ENCODE measurements at places on chromosomes 1 and 21. TPM values are rescaled to one million over a fixed set of nuclear protein-coding genes. Genes with fewer than 3 reads are reported as not detected.

GRCh38 chr1:48495166-48495565 is 23.2 kb upstream of the SPATA6 start:
- no peak overlapping the region for H3K4me3 ChIP-seq
- H3K36me3 ChIP-seq: no peaks in the 10 kb centered on the region
- DNase-seq: no peak
- H3K27me3 ChIP-seq: no peaks in the 10 kb centered on the region
- H3K27ac ChIP-seq: no peak overlapping the region

- H3K4me3 ChIP-seq: no peak overlapping the region
- no peak for DNase-seq
- peak overlapping the region; percentile 79 for H3K27ac ChIP-seq
- H3K27me3 ChIP-seq: no peaks in the 10 kb centered on the region
- peaks cover 30% of the 10 kb centered on the region for H3K4me1 ChIP-seq
Measured at GRCh38 chr1:44484155-44484688, 79.2 kb downstream of the RNF220 start.

DNA sequence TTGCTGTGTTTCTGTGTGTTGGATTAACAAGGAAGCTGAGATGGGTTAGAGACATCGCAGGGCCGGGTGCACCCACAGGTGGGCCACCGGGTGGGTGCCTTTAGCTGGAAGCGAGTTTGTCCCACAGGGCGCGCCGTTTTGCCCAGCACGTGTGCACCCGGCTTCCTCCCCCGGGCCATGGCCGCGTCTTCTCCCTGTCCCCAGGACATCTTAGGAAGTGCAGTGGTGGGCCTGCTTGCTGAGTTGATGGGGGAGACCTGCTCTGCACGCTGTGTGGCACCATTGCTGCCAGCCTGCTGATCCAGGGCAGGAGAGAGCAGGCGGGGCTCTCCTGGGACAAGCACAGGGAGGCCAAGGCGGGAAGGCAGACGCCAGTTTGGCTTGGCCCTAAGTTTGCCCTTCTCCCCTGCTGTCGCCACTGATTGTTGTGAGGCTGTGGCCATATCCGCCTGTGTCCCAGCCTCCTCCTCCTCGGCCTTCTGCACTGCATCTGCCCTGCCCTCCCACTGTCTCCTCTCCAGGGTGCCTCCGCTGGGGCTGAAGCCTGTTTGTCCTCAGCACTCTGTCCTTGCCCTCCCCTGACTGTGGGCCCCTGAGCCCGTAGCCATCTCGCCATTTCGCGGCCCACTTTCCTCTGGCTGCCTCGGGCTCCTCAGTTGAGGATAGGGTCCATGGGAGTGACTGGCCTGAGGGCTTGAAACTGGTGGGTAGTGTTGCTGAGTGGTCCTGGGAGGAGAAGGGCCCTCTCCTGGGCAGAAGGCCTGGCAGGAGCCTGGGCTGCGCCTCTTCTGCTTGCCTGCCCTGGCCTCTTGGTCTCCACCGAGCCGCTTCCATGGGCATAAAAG is 47.6 kb downstream of the PKNOX1 start:
- H3K4me1 ChIP-seq: peaks cover 8% of the 10 kb centered on the region
- no peak overlapping the region for H3K4me3 ChIP-seq
- DNase-seq: no peak
- peaks cover 72% of the 10 kb centered on the region for H3K36me3 ChIP-seq

INTS11 gene
- total RNA-seq: 70.1 TPM

DNA sequence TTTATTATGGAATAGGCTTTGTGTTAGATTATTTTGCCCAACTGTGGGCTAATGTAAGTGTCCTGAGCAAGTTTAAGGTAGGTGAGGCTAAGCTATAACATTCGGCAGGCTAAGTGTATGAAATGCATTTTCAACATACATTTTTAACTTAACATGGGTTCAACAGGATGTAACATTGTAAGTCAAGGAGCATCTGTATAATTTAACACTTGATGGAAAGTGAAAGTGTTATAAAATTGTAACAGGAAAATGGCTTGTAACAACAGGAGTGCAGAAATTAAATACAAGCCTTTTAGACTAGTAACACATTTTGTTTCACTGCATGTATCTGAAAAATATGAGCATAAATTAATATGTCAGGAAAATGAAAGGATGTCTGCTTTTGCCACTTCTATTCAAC is 42.3 kb downstream of the B3GALNT2 start:
- H3K36me3 ChIP-seq: peaks cover 32% of the 10 kb centered on the region
- DNase-seq: no peak
- H3K4me3 ChIP-seq: no peak overlapping the region
- H3K27ac ChIP-seq: no peak overlapping the region
- no peaks in the 10 kb centered on the region for H3K27me3 ChIP-seq

GRCh38 chr1:204455063-204455830 is 39.4 kb downstream of the PIK3C2B start:
- DNase-seq: no peak
- peak overlapping the region; percentile 92 for H3K27ac ChIP-seq
- H3K4me1 ChIP-seq: peaks cover 85% of the 10 kb centered on the region
- H3K4me3 ChIP-seq: no peak overlapping the region
- no peaks in the 10 kb centered on the region for H3K27me3 ChIP-seq

- DNase-seq: no peak
- H3K27ac ChIP-seq: peak overlapping the region; percentile 66
- no peak overlapping the region for H3K4me3 ChIP-seq
- no peaks in the 10 kb centered on the region for H3K27me3 ChIP-seq
Measured at GRCh38 chr1:109239409-109240068, 9.8 kb upstream of the CELSR2 start.

- no peak for DNase-seq
- no peak overlapping the region for H3K4me3 ChIP-seq
- no peaks in the 10 kb centered on the region for H3K36me3 ChIP-seq
- H3K27me3 ChIP-seq: no peaks in the 10 kb centered on the region
Measured at GRCh38 chr1:162349635-162350330, 26.9 kb downstream of the SPATA46 start.

GSTM1 gene
- total RNA-seq: not detected

- peak; percentile 43 for DNase-seq
- peaks cover 47% of the 10 kb centered on the region for H3K27me3 ChIP-seq
- peaks cover 63% of the 10 kb centered on the region for H3K4me1 ChIP-seq
- no peaks in the 10 kb centered on the region for H3K36me3 ChIP-seq
Measured at GRCh38 chr1:63774617-63775417, 1.0 kb downstream of the ROR1 start.

DNA sequence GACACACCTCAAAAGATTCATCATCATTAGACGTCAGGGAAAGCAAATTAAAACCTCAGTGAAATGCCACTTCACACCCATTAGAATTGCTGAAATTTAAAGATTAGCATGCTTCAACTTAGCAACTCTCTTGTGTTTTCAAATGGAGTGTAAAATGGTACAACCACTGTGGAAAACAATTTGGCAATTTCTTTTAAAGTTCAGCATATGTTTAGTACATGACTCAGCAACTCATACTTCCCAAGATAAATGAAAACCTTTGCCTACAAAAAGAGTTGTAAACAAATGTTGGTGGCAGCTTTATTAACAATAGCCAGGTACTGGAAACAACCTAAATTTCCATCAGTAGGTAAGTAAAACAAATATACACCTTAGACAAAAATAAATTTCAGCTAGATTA is 42.7 kb downstream of the ST3GAL3 start:
- no peaks in the 10 kb centered on the region for H3K27me3 ChIP-seq
- no peak overlapping the region for H3K4me3 ChIP-seq
- H3K36me3 ChIP-seq: no peaks in the 10 kb centered on the region
- H3K4me1 ChIP-seq: no peaks in the 10 kb centered on the region
- no peak for DNase-seq

ANKRD45 gene
- 0.25 TPM for total RNA-seq

RGS18 gene
- total RNA-seq: 0.71 TPM

GRCh38 chr1:230084408-230085177 is 17.6 kb downstream of the GALNT2 start:
- DNase-seq: no peak
- peaks cover 4% of the 10 kb centered on the region for H3K36me3 ChIP-seq
- no peaks in the 10 kb centered on the region for H3K27me3 ChIP-seq
- peaks cover 60% of the 10 kb centered on the region for H3K4me1 ChIP-seq
- no peak overlapping the region for H3K4me3 ChIP-seq
- H3K27ac ChIP-seq: no peak overlapping the region

DNA sequence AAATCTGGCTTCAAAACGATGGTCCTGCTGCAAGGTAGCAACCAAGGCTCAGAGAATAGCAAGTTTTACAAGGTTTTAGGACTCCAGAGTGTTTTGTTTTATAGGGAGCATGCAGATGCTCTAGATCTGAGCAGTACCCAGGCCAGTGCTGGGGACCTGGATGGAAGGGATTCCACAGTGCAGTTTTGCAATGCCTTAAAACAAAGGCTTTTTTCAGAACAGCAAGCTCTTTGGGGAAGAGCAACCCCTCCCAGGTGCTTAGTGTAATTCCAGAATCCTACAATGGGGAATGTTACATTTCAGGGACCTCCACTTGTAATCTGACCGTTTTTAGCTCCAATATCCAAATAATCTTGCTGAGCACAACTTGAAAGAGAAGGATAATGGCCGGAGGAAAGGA is 6.7 kb downstream of the ROR1 start:
- H3K4me1 ChIP-seq: peaks cover 73% of the 10 kb centered on the region
- no peak overlapping the region for H3K4me3 ChIP-seq
- no peak overlapping the region for H3K27ac ChIP-seq
- H3K27me3 ChIP-seq: peaks cover 14% of the 10 kb centered on the region

DNA sequence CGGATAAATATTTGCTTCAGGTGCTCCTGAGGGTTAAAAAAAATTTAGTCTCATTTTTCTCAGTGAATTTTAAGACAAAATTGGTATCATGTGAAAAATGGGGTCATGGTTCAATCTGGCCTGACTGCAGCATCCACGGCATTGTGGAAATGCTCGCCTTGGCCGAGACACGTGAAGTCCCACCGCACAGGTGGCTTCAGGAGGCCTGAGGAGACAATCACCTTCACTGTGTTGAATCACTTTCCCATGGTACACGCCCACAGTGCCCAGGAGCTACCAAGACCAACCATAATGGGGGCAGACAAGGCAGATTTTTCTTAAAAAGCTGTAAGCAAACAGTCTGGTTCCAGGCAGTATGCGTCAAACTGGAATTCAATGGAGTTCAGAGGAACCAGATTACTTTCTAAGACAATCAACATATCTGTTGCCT is 11.0 kb upstream of the CPLANE2 start:
- H3K4me1 ChIP-seq: peaks cover 86% of the 10 kb centered on the region
- peak overlapping the region; percentile 90 for H3K27ac ChIP-seq
- H3K36me3 ChIP-seq: peaks cover 24% of the 10 kb centered on the region
- H3K27me3 ChIP-seq: no peaks in the 10 kb centered on the region
- DNase-seq: no peak
- H3K4me3 ChIP-seq: peak overlapping the region; percentile 15

CFHR2 gene
- total RNA-seq: not detected

IFNLR1 gene
- 2.0 TPM for total RNA-seq

- no peak for DNase-seq
- peaks cover under 1% of the 10 kb centered on the region for H3K4me1 ChIP-seq
- peaks cover 32% of the 10 kb centered on the region for H3K36me3 ChIP-seq
Measured at GRCh38 chr1:74333244-74333643, 98.1 kb downstream of the TNNI3K start.

DNA sequence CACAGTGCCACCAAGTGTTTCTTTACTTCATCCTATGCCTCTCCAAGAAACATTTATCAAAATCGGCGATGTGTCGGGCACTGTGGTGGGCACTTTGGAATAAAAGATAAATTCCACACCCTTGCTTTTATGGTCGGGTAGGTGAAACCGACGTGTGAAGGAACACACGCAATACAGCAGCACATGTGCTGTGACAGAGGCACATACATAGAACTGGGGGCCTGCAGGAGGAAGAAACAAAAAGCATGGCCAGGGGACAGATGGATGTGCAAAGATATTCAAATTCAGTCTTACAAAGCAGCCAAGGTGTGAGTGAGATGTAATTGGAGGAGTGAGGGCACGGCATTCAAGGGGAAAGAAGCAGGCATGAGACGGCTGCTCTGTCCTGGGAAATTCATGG is 282.0 kb downstream of the PBX1 start:
- peaks cover 56% of the 10 kb centered on the region for H3K4me1 ChIP-seq
- no peaks in the 10 kb centered on the region for H3K27me3 ChIP-seq
- no peaks in the 10 kb centered on the region for H3K36me3 ChIP-seq

DNA sequence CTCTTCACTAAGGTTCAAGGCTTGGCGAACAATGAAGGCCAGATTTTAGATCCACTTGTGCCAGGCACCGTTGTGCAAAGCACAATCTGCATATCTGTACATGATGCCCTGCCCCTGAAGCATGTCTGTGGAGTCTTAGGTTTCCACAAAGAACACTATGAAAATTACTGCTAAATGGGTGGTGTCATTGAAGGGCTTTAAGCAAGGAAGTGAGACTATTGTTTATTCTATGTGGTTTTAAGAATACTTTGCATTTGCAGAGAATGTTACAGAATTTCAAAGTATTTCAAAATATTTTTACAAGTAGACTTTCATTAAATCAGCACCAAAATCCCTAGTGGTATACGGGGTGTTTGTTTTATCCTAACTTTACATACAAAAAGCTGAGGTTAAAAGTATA is 8.8 kb downstream of the TSEN15 start:
- no peaks in the 10 kb centered on the region for H3K27me3 ChIP-seq
- H3K4me1 ChIP-seq: peaks cover 47% of the 10 kb centered on the region
- DNase-seq: no peak
- H3K4me3 ChIP-seq: no peak overlapping the region
- peak overlapping the region; percentile 16 for H3K27ac ChIP-seq

KRTAP13-2 gene
- total RNA-seq: not detected

GRCh38 chr1:187626056-187626455 is 797.3 kb downstream of the PLA2G4A start:
- H3K4me1 ChIP-seq: no peaks in the 10 kb centered on the region
- no peaks in the 10 kb centered on the region for H3K36me3 ChIP-seq
- DNase-seq: no peak
- H3K27ac ChIP-seq: no peak overlapping the region
- no peaks in the 10 kb centered on the region for H3K27me3 ChIP-seq

ZRANB2 gene
- total RNA-seq: 58.5 TPM

DNA sequence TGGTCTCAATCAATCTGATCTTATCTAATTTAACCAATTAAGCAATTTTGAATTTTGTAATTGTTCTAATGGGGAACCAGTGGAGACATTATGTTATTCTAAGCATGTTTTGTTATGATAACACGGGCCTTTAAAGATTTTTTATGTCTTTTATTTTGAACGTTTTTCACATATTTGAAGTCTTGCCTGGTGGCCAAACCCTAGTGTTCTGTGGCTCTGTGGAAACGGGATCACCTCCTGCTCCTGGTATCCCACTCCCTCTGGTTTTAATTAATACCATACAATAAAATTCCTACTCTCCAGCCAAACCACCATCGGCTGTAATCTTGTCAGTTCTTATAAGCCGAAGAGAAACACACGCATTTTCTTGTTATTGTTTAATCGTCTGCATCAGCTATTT is 22.9 kb upstream of the LMO4 start:
- H3K4me3 ChIP-seq: no peak overlapping the region
- H3K27me3 ChIP-seq: no peaks in the 10 kb centered on the region
- H3K4me1 ChIP-seq: no peaks in the 10 kb centered on the region
- no peaks in the 10 kb centered on the region for H3K36me3 ChIP-seq
- no peak overlapping the region for H3K27ac ChIP-seq

All from left ventricle myocardium inferior (tissue), 1 donor.